ENCODE measurements at places on chromosomes 2 and 18.
A peak's percentile ranks its signal among the peaks of the same experiment; 100 is the strongest.

- no peak for DNase-seq
These were observed 20.2 kb upstream of the ADAM23 start for GRCh38 chr2:206423147-206423546.

- DNase-seq: no peak
These were observed 116.9 kb upstream of the FHL2 start for GRCh38 chr2:105515581-105516415.

- no peak for DNase-seq
These were observed 3.2 kb upstream of the HOXD12 start for GRCh38 chr2:176096243-176096985.

DNA sequence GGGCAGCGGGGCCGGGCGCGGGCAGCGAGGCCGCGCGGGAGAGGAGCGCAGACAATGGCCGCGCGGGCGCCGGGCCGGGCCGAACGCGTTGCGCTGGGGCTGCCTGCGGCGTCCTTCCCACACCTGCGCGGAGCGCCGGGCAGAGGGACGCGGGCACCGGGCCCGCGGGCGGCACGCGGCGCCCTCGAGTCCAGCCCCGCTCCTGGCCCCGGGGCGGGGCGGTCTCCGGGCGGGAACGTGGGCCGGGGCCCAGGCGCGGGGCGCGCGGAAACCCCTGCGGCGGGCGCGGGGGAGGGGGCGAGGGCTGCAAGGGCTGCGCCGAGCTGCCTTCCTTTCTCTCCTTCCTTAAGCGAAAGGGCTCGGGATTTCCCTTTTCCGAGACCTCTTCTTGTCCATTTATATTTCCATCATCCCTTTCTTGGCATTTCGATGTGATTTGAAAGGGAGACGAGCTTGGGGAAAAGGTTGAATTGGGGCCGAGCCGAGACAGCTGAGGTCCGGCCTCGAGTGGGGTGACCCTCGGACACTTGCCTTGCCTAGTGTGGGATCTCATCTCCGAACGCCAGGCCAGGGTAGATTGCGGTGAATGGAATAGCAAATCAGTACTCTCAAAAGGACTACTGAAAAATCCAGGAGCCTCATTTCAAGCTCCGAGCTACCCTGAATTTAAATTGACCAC is 676 bp downstream of the KLHL23 start:
- DNase-seq: peak; percentile 59

DNA sequence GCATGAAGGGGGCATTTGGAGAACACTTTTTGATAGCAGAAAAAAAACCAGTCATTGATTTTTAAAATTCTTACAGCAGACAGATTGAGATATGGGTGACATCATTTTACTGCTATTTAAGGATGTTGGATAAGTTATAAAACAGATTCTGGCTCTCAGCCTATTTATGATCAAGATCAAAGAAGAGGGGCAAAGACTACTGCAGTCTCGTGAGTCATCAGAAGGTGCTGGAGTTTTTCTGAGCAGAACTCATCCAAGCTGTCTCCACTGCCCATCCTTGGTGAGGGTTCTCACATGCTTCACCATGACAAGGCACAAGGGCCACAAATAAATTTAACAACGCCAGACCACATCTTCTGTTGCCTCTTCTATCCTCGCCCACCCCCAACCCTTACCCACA is 58.8 kb downstream of the ST6GAL2 start:
- DNase-seq: no peak

- no peak for DNase-seq
These were observed 666.8 kb downstream of the NR4A2 start for GRCh38 chr2:155665704-155666103.

- no peak for DNase-seq
These were observed 99.0 kb downstream of the NCK2 start for GRCh38 chr2:105843476-105844374.

DNA sequence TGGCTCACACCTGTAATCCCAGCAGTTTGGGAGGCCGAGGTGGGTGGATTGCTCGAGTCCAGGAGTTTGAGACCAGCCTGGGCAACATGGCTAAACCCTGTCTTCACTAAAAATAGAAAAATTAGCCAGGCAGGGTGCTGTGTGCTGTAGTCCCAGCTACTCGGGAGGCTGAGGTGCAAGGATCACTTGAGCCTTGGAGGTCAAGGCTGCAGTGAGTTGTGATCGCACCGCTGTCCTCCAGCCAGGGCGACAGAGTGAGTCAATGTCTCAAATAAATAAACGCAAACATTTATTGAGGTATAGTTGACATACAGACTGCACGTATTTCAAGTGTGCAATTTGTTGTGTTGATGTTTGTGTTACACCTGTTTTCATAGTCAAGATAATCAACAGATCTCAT is 19.7 kb downstream of the EPC2 start:
- DNase-seq: no peak

- no peak for DNase-seq
These were observed 109.6 kb upstream of the CDC42EP3 start for GRCh38 chr2:37781028-37781427.

- DNase-seq: no peak
These were observed 213.3 kb downstream of the FAM210A start for GRCh38 chr18:13513021-13513420.

DNA sequence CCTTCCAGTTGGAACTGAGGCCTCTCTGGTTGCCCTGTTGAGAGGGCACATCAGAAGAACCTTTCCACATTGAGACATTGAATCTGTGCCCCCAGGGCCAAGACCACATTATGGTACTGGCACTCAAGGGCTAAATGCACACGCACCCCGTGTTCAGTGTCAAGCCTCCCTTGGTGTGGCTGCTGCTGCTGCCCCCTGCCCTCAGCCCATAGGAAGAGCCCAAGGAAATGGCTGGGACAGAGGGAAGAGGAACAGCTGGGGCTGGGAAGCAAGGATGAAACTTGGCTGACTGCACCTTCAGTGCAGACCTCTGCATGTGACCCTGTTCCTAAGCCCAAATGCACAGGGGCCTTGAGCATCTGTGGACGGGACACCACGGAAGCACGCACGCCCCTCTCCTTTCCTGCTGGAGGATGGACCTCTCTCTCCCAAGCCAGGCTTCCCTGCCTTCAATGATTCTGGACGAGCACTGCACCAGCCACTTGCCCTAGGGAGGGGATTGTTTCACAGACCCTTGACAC is 40.2 kb downstream of the NIFK start:
- no peak for DNase-seq

GRCh38 chr2:86512034-86512433 is 51.2 kb downstream of the CHMP3 start:
- DNase-seq: no peak

DNA sequence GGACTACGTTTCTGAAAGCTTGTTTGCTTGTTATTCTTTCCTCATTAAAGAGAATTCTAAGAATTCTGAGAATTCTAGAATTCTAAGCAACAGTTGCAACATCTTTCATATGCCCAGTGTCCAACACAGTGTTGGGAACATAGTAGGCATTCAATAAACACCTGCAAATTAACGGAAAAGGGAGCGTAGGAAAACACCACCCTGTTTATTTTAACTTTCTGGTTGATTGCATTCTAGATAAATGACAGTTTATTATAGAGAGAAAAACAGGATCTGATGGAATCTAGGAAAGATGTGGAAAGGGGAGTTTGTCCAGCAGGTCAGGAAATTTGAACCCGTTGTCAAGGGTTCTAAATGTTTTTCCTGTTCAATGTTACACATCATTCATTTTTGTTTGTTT is 24.2 kb upstream of the EFEMP1 start:
- DNase-seq: no peak

DNA sequence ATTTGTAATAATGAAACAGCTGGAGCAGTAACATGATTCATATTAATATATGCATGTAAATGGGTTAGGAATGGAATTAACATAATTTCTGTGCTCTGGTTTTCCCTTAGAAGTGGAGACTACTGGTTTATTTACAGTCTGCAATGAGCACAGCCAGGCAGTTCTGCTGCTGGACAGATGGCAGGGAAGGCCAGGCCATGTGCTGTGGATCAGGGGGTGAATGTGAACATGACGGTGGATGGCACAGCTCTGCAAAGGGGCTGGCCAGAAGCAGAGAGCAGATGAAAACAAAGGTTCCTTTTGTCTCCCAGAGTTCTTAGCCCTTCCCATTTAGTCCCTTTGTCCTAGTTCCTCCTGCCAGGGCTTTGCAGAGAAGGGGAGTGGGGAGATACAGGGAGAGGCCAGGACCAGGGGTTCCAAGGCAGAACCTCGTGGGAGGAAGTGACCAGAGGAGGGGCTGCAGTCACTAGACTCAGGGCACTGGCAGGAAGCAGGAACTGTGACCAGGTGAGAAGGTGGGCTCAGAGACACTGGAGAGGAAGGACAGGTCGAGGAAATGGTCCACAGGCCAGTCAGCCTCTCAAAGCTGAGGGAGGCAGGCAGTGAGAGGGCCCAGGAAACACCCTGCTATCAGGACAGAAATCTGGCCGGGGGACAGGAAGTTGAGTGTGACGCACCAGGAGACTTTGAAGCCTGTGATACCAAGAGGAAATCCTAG is 112.9 kb upstream of the ATP8B1 start:
- no peak for DNase-seq

- no peak for DNase-seq
These were observed 54.4 kb downstream of the CCDC88A start for GRCh38 chr2:55365303-55365702.

DNA sequence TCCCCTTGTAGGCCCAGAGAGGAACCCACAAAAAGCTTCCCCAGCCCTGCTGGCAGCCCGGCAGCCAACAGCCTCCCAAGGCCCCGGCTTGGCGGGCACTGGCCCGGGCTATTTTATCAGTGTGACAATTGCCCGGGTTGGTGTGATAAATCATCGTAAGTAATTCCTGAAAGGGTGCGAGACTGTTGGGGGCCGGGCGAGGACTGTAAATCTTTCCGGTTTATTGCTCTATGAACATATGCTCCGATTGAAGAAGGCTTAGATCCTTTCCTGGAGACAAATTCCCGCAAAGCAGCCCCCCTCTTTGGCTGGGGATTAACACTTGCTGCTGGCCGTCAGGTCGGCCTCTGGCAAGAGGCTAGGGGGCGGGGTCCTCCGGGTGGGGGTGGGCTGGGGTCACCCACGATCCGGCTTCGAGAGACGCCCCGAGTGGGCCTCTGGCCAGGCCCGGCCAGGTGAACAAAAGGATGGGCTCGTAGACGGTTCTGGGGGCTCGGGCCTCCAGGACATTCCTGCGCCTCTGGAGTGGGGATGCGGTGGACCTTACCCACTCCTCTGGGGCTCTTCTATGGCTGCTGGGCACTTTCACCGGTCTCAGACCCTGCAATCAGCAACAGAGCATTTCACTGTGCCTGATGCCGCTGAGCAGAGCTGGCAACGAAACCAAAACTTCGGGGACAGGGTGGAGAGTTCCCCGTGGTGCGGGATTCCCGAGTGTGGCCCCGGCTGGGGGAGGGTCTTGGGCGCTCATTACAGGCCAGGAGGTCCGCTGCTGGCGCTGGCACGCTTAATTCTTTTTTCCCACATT is 2.0 kb downstream of the HOXD3 start:
- no peak for DNase-seq

GRCh38 chr2:18531194-18531593 is 29.3 kb downstream of the RDH14 start:
- DNase-seq: no peak

- DNase-seq: no peak
These were observed 30.0 kb downstream of the IL1R2 start for GRCh38 chr2:102021779-102022178.

GRCh38 chr2:41496908-41497307 is 550.9 kb upstream of the PKDCC start:
- DNase-seq: no peak

DNA sequence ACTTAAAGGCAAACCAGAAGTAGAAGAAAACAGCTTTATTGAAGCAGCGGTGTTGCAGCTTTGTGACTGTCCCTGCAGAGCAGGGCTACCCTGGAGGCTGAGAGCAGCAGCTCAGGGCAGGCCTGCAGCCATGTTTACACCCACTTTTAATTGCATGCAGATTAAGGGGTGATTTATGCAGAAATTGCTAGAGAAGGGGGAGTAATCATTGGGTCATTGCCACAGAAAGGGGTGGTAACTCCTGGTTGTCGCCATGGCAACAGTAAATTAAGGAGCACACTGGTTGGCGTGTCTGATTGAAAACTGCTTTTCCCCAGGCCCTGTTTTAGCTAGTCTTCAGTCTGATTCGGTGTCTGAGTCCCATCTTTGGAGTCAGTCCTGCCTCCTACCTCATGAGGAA is 195.4 kb upstream of the HDAC4 start:
- DNase-seq: no peak

DNA sequence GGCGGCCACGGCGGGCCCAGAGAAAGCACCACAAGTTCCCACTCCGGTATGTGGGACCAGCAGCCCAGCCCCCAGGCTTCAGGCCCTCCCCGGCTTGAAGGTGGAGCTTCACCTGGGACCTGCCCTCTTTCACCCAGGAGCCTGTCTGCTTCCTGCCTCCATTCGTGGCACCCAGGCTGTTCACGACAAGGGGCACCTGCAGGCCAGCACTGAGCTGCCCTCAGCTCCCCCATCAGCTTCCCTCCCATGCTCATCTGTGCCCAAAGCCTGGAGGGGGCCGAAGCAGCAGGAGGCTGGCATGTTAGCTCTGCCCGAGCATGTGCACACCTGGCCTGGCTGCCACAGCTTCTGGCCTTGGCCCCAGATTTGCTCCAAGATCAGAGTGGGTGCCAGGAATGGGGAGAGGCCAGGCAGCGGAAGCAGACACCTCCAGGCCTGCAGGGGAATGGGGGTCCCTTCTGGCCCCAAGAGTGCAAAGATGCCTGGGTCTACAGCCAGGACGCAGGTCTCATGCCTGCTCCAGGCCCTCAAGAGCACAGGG is 312.4 kb upstream of the SYT4 start:
- no peak for DNase-seq

DNA sequence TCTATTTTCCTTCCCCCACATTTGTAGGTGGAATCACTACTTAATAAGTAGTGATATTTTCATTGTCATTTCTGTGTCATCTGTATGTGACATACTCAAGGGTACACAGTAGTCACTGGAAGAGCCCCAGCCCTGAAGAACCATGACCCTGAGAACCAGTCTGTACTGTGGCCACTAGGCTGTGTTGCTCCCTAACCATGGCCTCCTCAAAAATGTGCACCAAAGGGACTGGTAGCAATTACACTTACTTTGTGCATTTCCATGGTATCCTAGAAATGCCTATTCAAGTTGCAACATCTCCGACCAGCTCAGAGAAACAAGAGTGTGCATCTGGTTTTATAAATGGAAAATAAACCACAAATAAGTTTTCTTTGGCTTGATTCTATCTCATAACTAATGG is 155.1 kb downstream of the DOCK10 start:
- no peak for DNase-seq

GRCh38 chr2:190977505-190977904 is 36.5 kb downstream of the STAT1 start:
- DNase-seq: no peak

GRCh38 chr2:178422097-178422496 is 28.9 kb downstream of the PRKRA start:
- no peak for DNase-seq
